ENCODE measurements at places on chromosomes 7 and 10. TPM values are rescaled to one million over a fixed set of nuclear protein-coding genes. Genes with fewer than 3 reads are reported as not detected.

Gene NEUROD6
- not detected for polyA plus RNA-seq

Gene TAS2R4
- 6.7 TPM for polyA plus RNA-seq

Gene IQUB
- polyA plus RNA-seq, result 8.0 TPM

Gene CCDC6
- 48.2 TPM for polyA plus RNA-seq

Gene DDX21
- 61.4 TPM for polyA plus RNA-seq

Gene DOCK4
- polyA plus RNA-seq, result 30.4 TPM

Gene NPSR1
- not detected for polyA plus RNA-seq

Gene ADAP1
- 11.0 TPM for polyA plus RNA-seq

Gene IGFBP1
- polyA plus RNA-seq, result 0.17 TPM

- no peak for DNase-seq
Measured at GRCh38 chr7:136146925-136147324, 169.8 kb upstream of the MTPN start.

DNA sequence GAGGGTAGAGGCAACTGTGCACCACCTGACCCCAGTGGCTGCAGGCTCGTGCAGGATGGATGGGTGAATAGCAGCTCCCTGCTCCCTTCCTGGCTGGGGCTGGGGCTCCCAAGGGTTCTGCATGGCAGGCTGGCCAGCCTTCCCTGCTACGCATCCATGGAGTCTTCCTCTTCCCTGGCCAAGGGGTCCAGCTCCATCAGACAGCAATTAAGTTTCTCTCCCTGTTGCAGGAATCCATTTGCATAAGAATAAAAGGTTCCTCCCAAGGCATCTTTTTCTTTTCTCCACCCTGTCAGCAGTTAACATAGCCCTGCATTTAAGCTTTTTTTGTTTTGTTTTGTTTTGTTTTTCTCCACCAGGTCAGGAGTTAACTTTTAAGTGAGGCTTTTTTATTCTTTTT is 10.0 kb upstream of the CPA2 start:
- DNase-seq, result no peak

GRCh38 chr10:77592510-77592909 is 45.1 kb downstream of the KCNMA1 start:
- DNase-seq, result no peak

- no peak for DNase-seq
Measured at GRCh38 chr7:727104-727805, at the start of gene PRKAR1B. TSS of gene PRKAR1B (minus strand) at chr7:727281. CDS start at chr7:711505, 15,776 bp downstream.

DNA sequence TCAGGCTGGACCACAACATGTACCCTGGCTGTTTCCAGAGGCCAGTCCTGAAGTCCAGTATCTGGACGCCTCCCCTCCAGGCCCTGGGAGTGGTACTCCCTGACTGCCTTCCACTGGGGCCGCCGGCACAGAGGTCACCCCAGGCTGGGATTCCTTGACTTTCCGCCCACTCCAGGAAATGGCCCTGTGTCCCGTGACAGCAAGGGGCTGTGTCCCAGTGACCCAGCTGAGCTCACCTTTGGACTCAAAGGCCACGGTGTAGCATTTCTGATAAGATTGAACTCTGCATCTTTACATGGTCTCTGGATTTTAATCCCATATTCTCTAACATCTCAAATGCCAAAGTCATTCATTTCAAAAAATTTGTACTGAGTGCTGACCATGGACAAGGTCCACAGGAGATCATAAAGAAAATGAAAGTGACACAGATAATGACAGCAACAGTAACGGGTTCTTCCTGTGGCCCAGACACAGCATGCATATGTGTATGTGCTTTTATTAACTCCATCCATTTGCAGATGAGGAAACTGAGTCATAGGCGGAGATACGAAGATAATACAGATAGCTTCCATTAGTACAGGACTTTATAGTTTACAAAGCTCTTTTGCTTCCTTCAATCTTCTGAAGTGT is 5.4 kb downstream of the ADAMTS14 start:
- DNase-seq, result no peak

GRCh38 chr10:81920213-81920829 is 45.3 kb downstream of the NRG3 start:
- no peak for DNase-seq

- DNase-seq, result no peak
Measured at GRCh38 chr10:73909540-73910115, 1.3 kb upstream of the PLAU start.

GRCh38 chr7:43937444-43937843 is 11.2 kb downstream of the UBE2D4 start:
- DNase-seq, result no peak
